T-helper 17 cell (primary cell): ENCODE measurements at places on chromosomes 5 and 9.

DNA sequence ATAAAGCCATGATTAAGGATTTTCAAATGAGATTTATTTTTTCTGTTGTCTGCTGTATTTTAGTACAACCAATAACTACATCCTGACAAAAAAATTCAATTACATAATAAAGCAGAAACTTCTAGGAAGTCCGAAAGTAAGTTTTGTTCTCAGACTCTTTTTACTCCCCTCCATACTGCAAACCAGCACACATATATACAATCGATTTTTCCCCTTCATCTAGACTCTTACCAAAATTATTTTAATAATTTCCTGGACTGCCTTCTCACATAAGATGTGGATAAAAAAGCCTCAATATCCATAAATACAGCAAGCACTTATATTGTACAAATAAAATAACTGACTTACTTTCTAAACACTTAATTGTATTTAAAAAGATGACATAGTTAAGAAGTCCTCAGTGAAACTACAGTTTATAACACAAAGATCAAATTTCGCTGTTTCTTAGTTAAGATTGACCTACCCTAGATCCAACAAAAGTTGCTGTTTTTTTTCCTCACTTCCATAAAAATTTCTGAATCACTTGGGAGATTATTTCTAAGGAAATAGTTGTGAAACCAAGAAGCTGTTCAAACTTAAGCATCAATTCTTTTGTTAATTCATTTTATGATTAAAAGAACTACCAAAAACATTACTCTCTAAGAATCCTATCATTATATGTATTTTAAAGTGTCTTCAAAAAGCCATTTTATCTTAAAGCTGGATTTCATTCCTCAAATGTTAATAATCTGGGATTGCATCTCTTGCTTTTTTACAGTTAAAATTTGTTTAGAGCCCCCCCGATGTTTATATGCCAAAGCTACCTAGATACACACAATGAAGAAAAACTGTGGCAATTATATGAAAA, 74.7 kb upstream of the IFNE start:
- no peak for DNase-seq

- DNase-seq: no peak
Measured at GRCh38 chr9:124652615-124653393, 118.3 kb downstream of the NR6A1 start.

GRCh38 chr5:167472566-167473108, 818.8 kb upstream of the WWC1 start:
- DNase-seq: no peak

GRCh38 chr9:110114859-110115201, 93.1 kb downstream of the C9orf152 start:
- DNase-seq: no peak
